ENCODE measurements at places on chromosomes 4 and X.
A peak's percentile ranks its signal among the peaks of the same experiment; 100 is the strongest.

GRCh38 chr4:113145519-113146291 is 96.3 kb downstream of the ANK2 start:
- DNase-seq: no peak

DNA sequence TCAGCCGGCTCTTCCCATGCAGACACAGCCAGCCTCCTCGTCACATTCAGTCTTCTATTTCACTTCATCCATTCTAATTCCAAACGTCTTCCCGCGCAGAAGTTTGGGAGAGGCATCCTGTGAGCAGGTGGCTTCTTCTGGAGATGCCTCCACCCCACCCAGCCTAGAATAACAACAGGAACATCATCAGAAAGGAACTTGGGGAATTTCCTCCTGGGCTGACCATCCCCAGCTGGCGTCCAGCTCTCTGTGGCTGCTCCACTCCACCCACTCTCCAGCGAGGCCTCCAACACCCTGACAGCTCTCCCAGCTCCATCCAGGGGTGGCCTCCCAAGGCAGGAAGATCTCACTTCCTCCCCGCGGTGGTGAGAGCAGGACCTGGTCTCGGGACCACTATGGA is 5.5 kb upstream of the C4orf50 start:
- DNase-seq: no peak

DNA sequence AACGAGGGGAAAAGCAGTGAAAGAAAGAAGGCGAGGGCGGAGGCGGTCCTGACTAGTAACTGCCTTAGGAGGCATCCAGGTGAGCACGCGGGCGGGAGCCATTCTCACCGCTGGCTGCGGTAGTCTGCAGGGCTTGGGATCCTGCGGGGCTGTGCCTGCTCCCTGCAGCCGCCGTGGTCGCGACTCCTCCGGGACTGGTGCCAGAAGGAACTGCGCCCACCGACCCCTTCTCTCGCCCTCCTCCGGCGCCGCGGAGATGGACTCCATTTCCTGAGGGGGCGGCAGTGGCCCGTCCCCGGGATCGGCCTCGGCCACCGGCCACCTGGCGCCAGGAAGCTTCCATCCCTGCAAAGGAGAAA is 543 bp downstream of the NFXL1 start:
- peak; percentile 2 for DNase-seq

GRCh38 chr4:52638717-52639116 is 20.4 kb downstream of the USP46 start:
- no peak for DNase-seq

DNA sequence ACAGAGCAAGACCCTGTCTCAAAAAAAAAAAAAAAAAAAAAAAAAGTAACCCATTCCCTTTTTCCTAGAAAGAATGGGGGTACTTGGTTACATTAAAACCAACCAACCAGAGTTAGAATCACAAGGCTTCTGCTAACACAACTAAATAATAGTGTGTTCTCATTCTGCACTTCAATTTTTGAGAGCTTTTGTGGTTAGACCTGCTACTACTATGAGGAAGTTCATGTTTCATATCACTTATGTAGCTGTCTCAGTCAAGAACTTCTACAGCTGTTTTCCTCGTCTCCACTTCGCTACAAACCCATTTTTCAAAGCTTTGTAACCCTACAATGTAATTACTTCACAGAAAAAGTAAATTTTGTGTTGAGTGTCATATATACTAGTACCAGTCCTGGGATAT is 58.3 kb downstream of the PDHA2 start:
- no peak for DNase-seq

- no peak for DNase-seq
Observed at GRCh38 chrX:108165383-108166111, 74.0 kb downstream of the ATG4A start.

GRCh38 chr4:7843831-7844593 is 95.6 kb downstream of the AFAP1 start:
- DNase-seq: peak; percentile 80

- DNase-seq: no peak
Observed at GRCh38 chrX:51837921-51838320, 55.5 kb upstream of the MAGED1 start.

DNA sequence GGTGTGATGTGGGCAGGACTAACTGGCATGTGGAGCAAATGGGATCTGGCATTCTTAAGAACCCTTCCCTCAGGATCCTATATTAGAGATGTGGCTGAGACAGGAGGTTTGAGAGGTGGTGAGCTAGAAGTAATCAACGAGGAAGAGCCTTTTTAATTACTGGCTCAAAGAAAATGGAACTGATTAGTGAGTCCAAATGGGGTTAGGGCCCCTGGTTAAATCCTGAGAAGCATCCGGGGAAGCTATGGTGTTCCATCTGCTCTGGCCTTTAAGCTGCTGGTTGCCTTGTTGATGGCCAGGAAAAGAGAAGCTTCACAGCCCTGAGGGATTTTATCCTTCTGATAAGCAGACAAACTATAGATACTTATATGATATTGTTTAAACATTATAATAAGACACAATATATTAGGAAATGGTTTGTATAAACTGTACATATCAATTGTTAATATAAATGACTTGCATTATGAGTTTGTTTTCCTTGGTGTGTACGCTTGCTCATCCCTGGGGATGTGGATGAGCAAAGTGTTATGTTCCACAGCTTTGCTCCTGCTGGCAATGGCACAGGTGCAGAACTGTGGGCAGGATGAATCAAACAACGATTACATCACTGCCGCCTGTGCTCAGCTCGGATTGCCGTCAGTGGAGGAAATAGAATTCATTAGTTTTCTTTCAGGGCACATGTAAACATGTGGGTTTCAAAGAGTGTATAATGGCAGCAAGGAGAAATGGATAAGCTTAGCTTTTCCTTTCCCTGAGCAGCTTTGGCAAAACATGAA is 328.6 kb upstream of the ARX start:
- DNase-seq: no peak

GRCh38 chr4:185286571-185286970 is 77.2 kb downstream of the SNX25 start:
- DNase-seq: no peak

GRCh38 chr4:108991551-108992328 is 228.9 kb upstream of the ETNPPL start:
- no peak for DNase-seq

DNA sequence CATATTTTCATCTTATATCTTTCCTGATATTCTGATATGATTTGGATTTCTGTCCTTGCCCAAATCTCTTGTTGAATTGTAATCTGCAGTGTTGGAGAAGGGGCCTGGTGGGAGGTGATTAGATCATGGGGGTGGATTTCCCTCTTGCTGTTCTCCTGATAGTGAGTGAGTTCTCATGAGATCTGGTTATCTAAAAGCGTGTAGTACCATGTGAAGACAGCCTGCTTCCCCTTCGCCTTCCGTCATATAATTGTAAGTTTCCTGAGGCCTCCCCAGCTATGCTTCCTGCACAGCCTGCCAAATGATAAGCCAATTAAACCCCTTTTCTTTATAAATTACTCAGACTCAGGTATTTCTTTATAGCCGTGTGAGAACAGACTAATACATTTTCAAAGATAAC is 77.2 kb downstream of the ANKRD50 start:
- DNase-seq: no peak

DNA sequence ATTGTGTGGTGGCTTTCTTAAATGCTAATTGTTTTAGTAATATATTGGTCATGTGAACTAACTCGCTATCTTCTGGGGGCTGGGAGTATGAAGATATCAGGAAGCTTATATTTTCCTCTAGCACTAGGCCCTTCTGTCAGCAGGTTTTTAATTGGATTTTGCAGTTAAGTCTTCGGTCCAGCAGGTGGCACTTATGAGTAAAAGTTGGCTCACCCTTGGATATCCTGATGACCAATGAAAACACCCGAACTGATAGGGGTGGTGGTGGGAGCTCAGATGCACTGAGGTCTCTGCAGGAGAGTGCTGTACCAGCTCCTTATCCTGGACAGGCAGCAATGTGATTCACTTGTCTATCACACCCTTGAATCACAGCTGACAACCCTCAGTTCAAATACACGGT is 1365.8 kb upstream of the DIAPH2 start:
- DNase-seq: no peak

DNA sequence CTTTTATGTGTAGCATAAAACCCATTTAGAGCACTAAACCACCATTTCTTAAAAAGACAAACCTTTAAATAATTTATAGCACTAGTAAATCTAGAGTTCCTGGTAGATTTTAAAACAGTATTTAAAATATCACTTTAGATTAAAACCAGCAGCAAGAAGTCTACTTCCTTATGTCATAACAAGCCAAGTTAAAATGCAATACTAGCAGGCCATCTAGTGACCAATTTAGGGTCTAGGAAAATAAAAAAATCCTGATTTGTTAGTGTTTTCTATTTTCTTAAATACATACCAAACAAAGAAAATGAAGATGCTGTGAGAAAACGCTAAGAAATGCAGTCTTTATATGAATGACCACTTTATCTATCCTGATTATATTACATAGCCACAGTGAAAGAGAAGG is 53.9 kb downstream of the PAPSS1 start:
- no peak for DNase-seq

GRCh38 chrX:21702725-21703124 is 44.6 kb upstream of the KLHL34 start:
- DNase-seq: no peak

- DNase-seq: no peak
Observed at GRCh38 chr4:122658818-122659295, 38.0 kb upstream of the IL21 start.

- DNase-seq: no peak
Observed at GRCh38 chr4:81152839-81153713, 61.9 kb downstream of the PRKG2 start.

DNA sequence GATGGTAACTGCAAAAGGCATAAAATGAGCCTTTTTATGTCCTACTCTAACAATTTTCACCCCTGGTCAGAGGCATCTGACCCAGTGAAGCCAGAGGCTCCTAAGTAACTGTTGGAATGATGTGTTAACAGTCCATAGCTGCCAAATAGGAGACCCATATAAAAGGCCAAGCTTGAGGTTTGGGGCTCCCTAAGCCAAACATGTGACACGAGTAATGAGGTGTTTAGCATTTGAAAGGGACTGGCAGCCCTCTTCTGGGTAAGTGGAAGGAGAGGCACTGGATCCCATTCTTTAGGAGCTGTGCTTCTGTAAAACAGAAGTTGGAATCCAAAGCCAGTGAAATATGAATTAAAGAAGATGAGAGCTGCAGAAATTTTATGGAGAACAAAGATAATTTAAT is 100.6 kb upstream of the PNPLA4 start:
- no peak for DNase-seq

DNA sequence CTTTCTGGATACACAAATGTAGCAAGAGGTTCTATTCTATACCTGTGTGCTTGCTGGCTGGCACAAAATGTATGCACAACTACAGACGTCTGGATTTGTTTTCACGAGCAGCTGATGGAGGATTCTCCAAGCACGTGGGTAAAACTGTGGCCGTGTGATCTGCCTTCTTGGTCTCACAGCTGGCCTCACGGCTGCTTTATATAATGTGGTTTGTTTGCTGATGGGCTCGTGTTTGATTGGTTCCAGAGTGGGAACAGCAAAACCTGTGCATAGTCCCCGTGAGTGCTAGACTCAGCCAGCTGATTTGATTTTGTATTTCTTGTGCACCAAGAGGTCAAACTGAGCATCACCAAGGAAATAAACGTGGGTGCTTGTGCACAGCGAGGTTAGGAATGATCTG is 262.6 kb upstream of the RPS6KA3 start:
- no peak for DNase-seq

DNA sequence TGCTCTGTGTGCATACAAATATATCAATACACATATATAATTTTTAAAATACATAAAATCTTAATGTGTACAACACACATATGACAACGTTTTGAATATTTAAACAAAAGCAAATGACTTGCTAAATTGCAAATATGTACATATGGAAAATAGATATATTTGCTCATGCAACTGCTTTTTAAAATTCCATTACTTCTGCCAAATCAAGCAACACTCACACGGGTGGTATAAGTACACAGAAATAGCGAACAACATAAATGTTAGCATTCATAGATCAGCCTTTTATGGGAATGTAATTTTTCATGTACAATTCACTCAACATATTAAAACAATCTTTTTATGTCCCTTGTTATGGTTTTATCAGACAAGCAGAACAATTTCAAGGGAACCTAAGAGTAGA is 116.3 kb downstream of the DMD start:
- no peak for DNase-seq

DNA sequence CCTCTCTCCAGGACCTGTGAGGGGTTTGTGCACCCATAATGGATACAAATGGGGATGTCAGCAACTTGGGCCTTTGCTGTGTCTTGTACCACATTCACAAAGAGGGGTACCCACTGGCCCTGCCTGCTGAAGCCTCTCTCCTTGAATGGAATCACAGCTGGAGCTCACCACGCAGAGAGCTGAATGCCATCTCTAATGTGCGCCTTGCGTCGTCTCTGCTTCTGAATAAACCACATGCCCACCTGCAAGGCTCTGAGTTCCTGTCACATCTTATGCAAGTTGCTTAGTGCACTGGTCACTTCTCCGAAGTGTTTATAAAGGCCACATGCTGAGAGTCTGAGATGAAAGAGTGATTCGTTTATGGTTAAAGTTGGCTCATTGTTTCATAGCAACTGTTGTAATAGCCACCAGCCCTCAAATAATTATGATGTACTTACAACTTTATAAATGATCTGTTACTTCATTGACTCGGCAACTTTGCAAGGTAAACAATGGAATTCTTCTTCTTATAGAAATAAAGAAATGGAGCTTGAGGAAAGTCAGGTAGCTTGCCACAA is 6.2 kb upstream of the PUDP start:
- no peak for DNase-seq

- DNase-seq: no peak
Observed at GRCh38 chr4:112152521-112152920, 7.3 kb downstream of the FAM241A start.

- no peak for DNase-seq
Observed at GRCh38 chr4:65646136-65646535, 24.2 kb downstream of the EPHA5 start.

GRCh38 chr4:55554453-55555030 is 7.8 kb upstream of the CLOCK start:
- peak; percentile 47 for DNase-seq

GRCh38 chr4:147958489-147959065 is 226.7 kb downstream of the ARHGAP10 start:
- no peak for DNase-seq

- no peak for DNase-seq
Observed at GRCh38 chr4:123832173-123833026, 435.8 kb downstream of the SPRY1 start.

DNA sequence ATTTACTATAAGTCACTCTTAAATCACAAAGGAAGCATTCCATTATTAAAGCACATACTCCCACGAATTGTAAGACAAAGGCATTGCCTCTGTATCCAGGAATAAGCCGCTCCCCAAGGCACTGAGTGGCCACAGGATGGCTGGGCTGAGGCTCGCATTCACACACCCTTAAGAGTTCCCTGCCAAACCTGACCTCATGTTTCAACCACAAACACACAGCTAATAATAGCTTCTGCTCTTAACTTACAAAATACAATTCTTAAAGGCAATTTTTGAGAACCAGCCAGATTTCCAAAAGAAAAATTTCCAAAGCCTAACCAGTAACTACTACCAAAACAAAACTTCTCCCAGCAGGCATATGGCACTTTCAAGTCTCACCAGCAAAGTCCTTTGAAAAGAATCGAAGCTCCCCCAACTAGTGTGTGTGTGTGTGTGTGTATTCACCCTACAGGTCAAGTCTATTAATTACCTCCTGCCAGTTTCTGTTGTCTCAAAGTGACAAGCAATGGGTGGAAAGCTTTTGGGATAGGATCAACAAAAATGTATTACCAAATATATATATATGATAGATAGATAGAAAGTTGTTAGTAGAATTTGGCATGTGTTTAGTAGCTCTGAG is 36.0 kb downstream of the ARHGAP6 start:
- no peak for DNase-seq

- DNase-seq: no peak
Observed at GRCh38 chr4:160038615-160039014, 935.7 kb downstream of the RAPGEF2 start.

GRCh38 chr4:56426273-56426672 is 9.1 kb downstream of the PPAT start:
- DNase-seq: no peak
